ENCODE measurements at places on chromosomes 2 and 18.

- no peak for DNase-seq
Observed at GRCh38 chr2:27134781-27135477, 493 bp upstream of the PREB start.

DNA sequence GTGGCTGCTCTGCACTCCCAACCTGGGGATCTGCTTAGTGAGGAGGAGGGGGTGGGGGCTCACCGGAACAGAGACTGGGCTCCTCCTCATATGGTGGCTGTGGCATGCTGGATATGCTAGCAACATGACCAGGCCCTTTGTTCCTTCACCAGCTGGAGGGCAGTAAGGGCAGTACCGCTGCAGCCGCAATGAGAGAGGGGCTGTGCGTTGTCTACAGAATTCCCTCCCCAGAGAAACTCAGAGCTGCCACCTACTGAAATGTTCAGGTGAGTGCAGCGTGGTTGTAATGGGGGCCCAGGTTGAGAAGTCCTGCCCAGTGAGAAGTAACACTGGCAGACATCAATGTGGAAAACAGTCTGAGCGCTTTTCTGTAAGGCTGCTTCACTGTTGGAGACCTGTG lies 1211.9 kb upstream of the NXPH2 start:
- DNase-seq = no peak

DNA sequence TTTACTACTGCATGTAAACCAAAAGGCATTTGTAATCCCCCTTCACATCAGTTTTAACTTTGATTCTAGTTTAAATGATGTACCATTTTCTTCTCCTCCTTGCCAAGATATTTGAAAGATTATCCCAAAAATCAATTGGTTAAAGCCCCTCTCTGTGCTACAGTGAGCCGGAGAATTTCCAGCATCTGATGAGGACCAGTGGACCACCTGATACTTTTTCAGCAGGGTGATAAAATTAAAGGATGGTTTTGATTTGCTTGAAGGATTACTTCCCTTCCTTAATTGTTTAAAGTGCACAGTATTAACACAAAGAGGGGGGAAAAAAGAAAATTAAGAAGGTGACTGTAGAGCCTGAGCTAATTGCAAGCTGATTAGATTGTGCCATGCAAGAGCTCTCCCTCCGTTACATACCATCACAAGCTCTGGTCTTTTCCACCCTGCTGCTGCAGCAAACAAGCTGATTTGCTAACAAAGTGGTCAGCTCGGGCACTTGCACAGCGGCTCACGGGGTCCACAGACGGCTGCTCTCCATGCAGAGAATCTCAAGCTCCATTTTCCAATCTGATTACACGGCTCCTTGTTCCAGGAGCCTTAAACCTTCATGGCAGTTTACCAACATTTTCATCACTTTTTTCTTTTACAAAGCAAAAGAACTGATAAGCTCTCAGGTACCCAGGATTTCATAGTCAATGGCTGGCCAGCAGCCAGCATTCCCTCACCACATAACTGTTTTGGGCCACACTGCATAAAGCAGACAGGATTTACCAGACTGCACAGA lies 22.1 kb downstream of the FIGN start:
- DNase-seq = no peak

GRCh38 chr2:175057078-175057685 lies 52.0 kb upstream of the CHN1 start:
- DNase-seq = no peak
